ENCODE measurements at places on chromosomes 6 and 20.

- no peak for DNase-seq
These were observed 1.2 kb upstream of the CD24 start for GRCh38 chr6:106975738-106976064.

DNA sequence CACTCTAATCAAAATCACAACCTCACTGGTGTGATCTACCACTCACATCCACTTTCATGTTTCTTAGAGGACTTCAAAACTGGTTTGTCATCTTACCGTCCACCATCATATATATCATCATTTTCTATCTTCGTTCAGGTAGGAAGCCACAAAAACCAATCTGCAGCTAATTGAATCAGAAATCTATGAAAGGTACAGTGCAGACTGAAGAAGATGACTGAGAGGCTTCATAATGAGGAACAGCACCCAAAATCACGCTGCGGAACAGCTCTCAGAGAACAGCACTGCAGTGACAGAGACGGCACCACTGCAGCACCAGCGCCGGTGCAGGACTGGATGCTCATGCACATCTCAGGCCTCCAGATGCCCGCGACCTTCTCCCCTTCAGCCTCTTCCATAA lies 13.0 kb downstream of the GMDS start:
- DNase-seq = no peak

- DNase-seq = no peak
These were observed 18.1 kb upstream of the NOL4L start for GRCh38 chr20:32603046-32603726.

DNA sequence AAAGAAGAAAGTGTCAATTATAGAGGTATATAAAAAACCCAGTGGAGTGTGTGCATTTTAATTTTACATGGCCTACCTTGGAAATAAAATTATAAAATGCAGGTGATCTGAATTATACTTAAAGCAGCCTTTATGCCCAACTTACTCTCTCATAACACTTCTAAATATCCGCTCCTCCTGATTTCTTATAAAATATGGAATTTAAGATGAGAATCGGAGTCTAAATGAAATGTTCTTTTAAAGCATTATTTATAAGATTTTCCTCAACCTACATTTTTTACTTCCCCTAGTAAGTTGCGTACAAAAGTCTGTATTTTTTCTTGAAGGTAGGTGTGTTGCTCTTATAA lies 3.5 kb downstream of the CITED2 start:
- no peak for DNase-seq

GRCh38 chr20:43210901-43211300 lies 21.2 kb upstream of the PTPRT start:
- no peak for DNase-seq

GRCh38 chr6:146183831-146184230 lies 155.0 kb downstream of the GRM1 start:
- no peak for DNase-seq

- no peak for DNase-seq
These were observed 61.1 kb upstream of the FBXO30 start for GRCh38 chr6:145875496-145876211.

GRCh38 chr6:18829272-18829870 lies 442.2 kb downstream of the RNF144B start:
- DNase-seq = no peak

DNA sequence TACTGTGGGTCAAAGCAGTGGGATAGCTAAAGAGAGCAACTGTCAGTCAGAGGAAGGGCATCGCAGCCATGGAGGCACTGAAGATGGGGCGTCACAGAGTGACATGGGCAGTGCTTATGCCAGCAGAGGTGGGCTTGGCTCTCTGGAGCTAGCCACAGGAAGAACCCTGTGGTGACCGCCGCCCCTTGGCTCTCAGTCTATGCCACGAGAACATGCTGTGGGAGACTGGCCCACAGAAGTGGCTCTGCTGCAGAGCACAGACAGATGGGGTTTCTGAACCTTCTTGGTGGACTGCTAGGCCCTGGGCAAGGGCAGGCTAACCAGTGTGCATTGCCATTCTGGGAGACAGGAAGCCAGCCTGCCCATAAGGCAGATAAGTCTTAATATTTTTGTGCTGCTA lies 290.0 kb upstream of the SUPT3H start:
- no peak for DNase-seq

GRCh38 chr20:57464642-57465211 lies 60.2 kb downstream of the CTCFL start:
- no peak for DNase-seq

GRCh38 chr6:29961966-29962365 lies 19.6 kb downstream of the HLA-A start:
- DNase-seq = no peak

DNA sequence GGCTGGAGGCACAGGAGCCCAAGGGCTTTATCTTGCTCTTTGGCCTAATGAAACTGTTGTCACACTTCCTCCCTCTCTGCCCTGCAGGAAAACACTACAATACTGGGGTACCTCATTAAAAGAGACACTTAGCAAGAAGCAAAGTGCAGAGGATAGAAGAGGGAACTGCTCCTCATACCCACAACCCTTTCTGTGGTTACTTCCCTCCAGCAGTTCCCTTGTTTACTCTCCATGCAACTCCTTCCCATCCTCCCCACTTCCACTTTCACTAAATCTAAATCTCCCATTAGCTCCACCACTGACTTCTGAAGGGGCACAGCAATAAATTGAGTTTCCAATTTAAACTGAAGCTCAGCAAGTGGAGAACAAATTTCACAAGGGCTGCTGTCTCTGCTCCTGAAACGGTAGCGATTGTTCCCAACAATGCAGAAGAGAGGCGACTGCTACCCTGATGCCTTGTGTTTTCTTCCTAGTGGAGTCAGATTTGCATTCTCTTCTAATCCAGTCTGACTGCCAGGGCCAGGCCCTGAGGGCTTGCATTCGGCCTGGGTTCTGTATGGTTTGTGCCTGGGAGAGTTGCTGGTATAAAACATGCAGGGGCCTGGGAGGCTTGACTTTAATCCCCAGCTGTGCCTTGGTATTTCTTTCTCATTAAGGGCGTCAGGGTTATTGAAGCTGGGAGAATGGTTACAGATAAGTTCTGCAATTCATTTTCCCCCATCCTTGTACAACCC lies 454.7 kb downstream of the TFAP2B start:
- no peak for DNase-seq

GRCh38 chr6:158835616-158836221 lies 16.6 kb upstream of the EZR start:
- no peak for DNase-seq

DNA sequence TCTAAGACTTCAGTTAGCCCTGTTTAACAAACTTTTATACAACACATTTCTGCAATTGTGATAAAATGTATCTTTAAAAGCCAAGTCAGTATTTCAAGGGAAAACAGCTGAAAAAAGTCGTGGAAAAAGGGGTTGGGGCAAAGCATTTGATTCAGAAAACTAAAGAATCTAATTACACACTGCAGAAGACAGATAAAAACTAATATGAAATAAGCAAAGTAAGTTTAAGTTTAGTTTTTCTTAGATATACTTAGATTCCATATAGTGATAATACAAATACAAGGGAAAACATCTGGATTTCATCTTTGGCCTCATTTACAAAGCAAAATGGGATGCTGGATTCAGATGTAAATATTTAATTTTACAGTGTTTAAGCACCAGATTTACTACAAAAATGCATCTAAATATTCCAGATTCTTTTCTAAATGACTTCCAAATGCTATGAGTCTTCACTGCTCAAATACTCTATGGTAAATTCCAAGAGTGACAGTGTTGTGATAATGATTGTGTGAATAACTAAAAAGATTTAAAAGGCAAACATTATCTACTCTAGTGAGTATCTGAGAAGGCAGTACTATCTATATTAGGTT lies 1.5 kb upstream of the ADNP start:
- no peak for DNase-seq

GRCh38 chr6:2492686-2493523 lies 247.5 kb upstream of the GMDS start:
- DNase-seq = no peak

DNA sequence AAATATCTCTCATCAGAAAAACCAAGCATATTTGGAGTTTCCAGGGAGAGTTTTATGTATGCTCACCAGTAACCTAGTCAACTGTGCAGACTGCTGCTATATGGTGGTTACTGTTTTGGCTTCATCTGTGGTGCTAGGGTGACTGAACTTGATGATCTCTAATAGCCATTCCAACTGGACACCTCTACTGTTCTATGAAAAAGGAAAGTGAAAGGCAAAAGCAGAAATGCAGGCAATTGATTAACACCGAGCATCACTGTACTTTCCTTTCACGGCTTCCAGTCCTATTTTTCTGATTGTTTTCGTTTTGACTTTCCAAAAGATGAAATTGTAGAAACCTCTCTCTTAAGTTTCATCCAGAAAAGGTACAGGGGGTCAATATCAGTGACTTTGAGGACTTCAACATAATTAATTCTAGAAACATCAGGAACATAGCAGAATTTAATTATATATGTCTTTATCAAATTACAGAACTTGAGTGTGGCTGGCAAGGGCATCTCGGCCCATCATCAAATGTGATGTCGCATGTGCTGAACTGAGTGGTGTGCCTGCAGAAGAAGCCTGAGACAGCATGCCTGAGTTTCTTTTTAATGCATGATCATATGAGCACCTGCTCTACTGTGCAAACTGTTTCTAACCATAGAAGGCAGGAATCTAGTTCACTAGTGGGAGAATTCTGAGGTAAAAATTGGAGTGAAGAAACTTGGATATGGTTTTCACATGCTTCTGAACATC lies 464.3 kb upstream of the FLRT3 start:
- DNase-seq = no peak

GRCh38 chr6:20242397-20242796 lies 30.1 kb upstream of the MBOAT1 start:
- DNase-seq = no peak

DNA sequence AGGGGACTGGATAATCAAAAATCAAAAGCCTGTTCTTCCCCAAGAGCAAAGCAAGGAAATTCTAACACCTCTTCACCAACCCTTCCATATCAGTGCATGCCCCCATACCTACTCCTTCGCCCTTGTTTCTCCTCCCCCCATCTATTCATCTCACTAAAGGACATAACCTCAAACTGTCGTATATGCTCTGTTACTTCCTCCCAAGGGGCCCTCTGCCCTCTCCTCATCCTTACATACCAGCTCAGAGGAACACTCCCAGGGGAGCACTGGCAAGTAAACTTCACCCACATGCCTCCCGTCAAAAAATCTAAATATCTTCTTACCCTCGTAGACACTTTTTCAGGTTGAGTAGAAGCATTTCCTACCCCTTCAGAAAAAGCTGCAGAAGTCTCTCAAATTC lies 9.4 kb upstream of the ADTRP start:
- no peak for DNase-seq
